NCI-H524 (cell line): ENCODE measurements at places on chromosomes 2 and 18.

GRCh38 chr18:48749768-48750167, 201.0 kb downstream of the SMAD7 start:
- DNase-seq, result no peak

DNA sequence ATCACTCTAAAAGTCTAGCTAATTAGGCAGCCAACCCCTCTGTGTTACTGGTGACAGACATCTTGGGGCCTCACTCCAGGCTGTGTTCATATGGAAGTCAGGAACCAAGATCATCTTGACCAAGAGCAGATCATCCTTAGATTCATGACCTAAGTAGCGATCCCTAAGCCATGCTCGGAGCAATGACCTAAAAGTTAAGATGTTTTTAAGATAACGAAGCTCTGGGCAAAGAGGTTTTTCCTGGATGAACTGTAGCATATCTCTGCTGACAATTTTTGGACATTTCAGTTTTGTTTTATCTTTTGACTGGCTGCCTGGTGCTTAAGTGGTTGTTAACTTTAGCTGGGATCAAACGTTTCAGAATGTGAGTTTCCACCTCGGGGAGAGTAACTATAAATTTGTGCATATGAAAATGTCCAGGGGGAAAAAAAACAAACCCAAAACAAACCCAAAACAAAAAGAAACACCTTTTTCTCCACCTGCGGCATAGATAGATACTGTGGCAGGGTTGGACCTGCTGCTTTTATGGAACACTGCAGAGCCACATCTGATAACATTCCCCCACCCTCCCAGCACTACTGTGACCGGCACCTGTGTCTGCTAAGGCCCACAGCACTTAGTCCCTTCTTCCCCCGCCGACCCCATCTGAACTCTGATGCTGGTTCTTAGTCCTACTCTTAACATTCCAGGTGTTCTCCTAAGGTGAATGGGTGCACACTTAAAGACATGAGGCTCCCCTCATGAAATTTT, 45.5 kb downstream of the EPAS1 start:
- no peak for DNase-seq

GRCh38 chr18:27894746-27895145, 282.2 kb downstream of the CDH2 start:
- no peak for DNase-seq

DNA sequence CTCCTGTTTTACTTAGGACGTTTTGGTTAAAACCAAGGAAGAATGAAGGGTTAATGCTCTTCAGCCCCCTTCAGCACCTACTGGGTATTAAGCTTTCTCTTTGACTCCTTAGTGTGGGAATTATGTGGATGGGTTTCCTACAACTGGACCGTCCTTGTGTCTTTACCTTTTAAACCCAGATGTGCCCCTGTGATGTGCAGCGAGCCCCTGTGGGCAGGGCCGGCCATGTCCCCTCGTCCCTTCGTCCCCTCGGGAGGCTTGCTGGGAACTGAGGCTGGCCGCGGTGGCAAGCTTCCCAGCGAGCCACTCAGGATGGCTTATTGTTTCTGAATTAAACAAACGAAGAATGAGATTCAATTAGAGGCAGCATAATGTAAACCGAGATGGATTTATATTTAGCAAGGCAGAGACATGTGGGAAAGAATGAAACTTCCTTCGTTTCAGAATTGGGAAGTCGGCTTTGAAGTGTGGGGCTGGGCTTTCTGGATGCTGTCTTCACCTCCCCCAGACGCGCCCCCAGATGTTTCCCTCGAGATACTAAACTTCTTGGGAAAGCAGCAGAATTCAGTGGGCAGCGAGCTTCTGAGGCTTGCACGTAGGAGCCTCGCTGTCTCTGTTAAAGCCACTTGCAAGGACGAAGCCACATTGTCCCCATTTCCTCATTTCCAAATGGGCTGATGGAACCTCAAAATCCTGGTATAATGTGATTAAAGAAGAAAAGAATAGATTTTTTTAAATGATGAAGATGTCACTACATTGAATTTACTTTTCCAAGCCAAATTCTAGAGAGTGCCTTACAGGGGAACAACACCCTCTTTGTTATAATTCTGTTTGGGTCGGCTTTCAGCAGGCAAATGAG, 146.0 kb downstream of the VAPA start:
- DNase-seq, result no peak

- no peak for DNase-seq
These were observed 44.4 kb upstream of the OTOF start for GRCh38 chr2:26522325-26522724.

GRCh38 chr2:46866770-46867246, 48.8 kb downstream of the MCFD2 start:
- DNase-seq, result no peak

DNA sequence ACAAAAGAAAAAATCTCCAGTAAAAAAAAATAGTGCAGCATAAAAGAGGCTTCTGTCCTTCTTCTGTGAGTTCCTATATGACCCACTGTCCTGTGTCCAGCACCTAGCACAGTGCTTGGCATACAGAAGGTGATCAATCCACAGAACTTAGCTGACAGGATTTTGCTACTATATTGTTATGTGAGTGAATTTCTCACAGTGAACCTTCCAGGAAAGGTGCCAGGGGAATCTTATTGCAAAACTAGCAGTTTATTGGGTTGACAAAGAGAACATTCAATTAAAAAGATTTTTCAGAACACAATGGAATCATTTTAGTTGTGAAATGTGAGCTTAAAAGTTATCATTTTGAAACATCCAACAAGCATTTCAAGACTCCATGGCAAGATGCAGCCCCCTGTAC, 12.4 kb upstream of the TRIB2 start:
- no peak for DNase-seq

DNA sequence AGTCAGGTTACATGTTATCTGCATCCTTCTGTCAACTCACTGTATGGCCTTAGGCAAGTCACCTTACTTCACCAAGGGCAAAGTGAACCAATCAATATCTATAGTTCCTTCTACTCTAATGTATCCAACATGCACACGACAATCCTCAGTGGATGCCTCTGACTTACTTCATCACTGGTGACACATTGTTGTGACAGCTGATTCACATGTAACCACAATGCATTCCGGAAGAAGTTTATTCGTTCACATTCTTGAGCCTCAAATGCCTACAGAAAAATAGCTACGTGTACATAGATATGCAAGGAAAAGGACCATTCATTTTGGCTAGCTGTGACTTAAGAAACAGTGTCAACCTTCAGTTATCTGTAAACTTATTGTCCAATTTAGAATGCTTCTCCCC, 26.3 kb upstream of the EPG5 start:
- no peak for DNase-seq

GRCh38 chr2:142865924-142866323, 11.5 kb upstream of the KYNU start:
- DNase-seq, result no peak

DNA sequence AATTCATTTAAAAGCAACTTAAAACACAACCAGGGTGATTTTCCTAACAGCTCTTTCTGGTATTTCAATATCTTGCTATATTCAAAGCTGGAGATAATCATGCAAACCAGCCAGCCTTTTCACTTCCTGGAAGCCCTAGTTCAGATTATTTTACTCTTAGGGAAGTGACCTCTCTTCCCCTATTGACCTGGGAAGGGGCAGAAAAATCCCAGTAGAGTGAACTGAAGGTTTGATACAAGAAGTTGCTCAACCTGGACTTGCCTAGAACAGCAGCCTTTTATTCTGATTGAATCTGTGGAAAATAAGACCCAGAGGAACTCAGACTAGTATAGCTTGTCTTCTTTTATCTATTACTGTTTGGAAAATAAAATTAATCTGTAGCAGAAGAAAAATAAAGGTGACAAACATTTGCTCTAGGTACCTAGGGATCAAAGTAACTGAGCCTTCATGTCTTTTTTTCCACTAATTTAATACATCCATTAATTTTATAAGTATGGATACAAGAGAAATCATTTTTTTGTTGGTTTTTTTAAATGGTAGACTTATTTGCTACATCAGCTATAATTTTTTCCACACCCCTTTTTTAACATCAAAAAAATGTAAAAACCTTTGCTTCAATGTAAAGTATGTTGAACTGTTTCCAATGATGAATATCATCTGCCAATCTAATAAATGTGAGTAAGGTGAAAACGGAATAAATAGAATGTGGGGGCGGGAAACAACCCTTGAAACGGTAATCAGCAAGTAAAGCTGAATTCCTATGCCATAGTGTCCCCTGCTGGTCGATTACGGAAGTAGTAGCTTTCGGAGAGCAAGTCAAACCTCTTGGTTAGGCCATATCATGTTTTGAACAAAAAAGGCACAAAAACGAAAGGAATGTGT, 629.9 kb downstream of the NRXN1 start:
- peak; percentile 80 for DNase-seq

DNA sequence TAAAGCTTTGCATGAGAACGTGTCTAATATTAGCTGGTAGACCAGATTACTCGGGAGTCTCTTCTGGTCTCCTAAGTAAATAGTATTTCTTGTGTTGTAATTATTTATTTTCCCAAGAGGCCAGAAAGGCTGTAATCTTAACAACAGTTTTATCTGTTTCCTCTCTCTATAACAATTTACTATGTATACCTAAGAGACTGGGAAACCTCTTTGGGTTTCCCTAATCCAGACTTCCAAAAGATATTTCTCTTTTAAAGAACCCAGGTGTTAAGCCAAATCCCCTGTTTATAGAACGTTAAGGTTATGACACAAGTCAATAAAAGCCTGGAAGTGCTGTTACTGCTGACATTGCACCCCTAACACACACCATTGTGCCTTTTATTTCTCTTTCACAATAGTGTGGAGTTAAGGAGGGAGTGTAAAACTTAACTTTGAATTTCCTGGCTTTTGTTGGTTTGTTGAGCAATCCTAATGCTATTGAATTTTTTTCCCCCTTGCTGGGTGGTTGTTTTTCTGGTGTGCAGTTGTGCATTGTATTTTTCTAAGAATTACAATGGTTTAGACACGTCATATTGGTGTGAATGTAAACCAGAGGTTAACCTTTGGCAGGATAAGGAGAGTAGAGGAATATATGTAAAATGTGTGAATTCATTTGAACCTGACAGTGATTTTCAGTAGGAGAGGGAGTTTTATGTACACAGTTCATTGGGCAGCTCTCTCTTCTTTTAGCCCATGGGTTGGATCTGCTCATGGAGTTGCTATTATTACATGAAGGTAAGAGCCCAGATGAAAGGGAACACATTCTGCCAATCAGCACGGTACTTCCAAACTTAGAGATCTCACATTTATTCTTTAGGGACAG, 192.8 kb downstream of the MTX2 start:
- no peak for DNase-seq

DNA sequence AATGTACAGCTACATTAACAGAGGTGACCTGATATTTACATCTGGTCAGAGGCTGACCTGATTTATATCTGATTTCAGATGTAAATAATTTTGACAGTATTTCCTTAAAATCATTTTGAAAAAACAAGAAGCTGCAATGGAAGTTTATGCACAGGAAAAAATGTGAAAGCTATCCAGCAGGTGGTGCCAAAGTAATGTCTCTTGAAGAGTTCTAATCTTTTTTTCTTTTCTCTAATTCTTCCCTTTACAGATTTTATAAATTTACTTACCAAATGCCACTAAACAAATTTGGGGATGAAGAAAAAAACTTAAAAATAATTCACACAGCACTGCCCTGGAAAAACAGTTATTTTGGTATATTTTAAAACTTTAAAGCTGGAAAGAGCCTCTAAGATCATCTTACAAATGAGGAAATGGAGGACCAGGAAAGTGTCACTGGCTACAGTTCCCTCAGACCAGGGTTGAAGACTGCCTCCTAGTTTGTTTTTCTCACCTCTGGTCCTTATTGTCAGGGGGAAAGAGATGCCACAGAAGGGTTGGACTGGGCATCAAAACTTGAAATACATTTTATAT, 16.4 kb upstream of the FBLN7 start:
- DNase-seq, result peak; percentile 23

DNA sequence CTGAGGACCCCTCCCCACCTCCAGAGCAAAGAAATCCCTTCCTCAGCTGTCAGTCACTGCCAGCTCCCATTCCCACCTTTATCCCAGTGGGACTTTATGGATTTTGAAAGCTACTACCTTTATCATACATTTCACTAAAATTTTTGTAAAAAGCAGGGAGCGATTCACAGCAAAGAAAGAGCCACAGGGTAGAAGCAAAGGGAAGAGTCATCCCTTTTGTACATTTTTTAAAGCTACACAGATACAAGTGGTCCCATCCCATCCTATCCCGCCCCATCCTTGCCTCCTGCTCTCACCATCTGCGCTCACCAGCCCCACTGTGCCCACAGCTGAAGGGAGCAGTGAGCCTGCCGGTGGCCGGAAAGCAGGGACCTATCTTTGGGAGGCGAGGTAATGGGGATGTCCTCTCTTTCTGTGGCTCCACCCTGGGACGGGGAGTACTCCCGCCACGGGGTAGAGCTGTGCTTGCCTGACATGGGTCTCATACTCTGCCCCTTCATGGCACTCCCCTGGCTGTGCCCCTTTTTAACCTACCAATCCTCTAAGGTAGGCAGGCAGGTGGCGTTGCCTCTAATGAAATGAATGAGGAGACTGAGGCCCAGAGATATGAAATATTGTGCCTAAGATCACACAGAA, 13.2 kb downstream of the SH2D6 start:
- DNase-seq, result peak; percentile 55

- no peak for DNase-seq
These were observed 3.7 kb downstream of the SP140L start for GRCh38 chr2:230330725-230331124.

DNA sequence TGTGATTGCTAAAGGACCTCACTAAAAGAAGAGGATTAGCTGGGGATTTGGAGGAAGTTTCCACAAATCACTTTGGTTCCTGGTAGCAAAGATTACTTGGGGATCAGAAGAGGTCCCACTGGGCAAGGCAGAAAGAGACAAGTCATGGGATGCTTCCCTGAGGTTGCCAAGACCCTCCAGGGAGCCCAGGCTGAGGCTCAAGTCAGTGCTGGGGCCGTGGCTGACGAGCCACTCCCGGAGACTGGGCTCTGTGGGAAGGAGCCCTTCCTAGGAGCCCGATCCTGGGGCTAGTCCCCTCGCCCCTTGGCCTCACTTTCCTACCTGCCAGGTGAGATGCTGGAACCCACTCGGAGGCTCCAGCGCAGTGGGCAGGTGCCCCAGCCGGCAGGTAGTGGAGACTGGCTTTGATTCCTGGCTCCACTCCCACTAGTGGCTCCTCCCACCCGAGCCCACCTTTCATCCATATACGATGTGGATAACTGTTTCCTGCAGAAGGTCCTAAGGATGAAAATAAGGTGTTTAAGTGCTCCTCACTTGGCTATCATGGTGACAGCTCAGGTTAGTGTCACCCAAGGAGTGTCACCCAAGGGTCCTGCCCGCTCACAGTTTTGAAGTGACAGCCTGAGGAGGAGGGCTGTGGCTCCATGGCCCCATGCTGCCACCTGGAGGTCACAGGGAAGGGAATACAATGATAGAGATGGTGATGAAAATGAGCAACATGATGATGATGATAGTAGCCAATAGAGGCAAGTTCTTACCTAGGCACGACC, 100.5 kb downstream of the CAPN13 start:
- peak; percentile 71 for DNase-seq

DNA sequence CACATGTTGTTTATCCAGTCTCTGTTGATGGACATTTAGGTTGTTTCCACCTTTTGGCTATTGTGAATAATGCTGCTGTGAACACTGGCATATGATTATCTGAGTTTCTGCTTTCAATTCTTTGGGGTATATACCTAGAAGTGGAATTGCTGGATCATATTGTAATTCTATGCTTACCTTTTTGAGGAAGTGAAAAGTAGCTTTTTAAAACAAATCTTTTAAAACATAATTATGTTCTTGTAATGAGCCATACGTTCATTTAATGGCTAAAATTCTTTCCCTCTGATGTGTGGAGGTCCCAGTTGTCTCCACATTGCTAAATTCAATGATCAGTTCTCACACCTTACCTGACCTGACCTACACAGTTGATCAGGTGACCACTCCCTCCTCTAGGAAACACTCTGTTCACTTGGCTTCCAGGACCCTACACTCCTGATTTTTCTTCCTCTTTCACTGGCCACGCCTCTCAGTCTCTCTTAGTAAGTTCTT, 27.8 kb upstream of the SERTAD2 start:
- DNase-seq, result no peak

- DNase-seq, result peak; percentile 0
These were observed 699.6 kb downstream of the NYAP2 start for GRCh38 chr2:226098861-226099745.
